ENCODE measurements at places on chromosomes 5 and 9.

- no peak for DNase-seq
These were observed 27.9 kb upstream of the GLRX start for GRCh38 chr5:95850391-95850894.

- no peak for DNase-seq
These were observed 10.2 kb downstream of the CMYA5 start for GRCh38 chr5:79699763-79700400.

DNA sequence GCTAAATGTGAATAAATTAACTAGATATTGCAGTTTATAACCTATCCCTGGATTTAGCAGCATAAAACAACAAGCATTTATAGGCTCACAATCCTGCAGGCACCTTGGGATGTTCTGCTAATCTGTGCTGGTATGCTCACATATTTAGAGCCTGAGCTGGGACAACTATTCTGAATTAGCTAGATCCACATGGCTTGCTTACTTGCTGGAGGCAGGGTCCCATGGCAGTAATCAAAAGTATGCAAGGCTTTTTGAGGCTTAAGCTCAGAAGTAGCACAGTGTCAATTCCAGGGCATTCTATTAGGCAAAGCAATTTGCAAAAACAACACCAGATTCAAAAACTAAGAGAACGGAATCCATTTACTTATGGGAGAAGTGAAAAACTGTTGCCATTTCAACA, 745.0 kb upstream of the ACO1 start:
- DNase-seq, result no peak

GRCh38 chr5:88724201-88724600, 158.8 kb downstream of the MEF2C start:
- no peak for DNase-seq

DNA sequence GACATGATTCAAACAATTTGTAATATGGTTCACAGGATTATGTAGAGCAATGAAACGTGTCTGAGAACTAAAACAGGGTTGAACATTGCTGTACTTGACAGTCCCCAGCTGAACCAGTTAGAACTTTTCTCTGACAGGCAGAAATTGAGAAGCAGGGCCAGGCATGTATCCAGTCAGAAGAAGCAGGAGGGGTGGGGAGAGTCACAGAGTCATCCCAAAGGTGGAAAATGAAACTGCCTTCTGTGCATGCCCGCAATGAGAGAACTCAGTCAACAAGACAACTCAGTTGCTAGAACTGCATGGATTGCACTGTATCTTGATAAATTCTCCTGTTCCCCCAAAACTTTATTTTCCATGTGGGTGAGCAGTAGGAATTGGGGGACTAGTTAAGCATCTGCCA, 72.9 kb upstream of the PRLR start:
- DNase-seq, result no peak

- DNase-seq, result no peak
These were observed 102.0 kb downstream of the GPR21 start for GRCh38 chr9:123135430-123135829.

DNA sequence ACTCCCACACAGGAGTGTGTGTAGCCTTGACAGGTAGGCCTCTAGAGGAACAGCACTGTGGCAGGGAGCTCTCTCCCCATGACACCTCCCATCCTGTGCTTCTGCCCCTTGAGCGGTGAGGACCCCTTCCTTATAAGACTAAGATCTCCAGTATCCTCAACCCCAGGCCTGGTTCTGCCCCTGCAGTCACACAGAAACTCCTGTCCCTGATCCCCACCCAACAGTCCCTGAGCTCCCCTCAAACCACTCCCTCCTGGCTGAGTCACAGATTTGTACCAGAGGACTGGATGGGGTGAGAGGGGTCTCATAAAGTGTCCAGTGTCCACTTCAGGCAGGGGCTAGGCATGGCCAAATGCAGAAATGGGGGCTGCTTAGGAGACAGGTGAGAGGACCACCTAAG, 47.8 kb upstream of the CDKN2AIPNL start:
- DNase-seq, result no peak

GRCh38 chr5:132219981-132220380, 7.7 kb downstream of the P4HA2 start:
- no peak for DNase-seq

DNA sequence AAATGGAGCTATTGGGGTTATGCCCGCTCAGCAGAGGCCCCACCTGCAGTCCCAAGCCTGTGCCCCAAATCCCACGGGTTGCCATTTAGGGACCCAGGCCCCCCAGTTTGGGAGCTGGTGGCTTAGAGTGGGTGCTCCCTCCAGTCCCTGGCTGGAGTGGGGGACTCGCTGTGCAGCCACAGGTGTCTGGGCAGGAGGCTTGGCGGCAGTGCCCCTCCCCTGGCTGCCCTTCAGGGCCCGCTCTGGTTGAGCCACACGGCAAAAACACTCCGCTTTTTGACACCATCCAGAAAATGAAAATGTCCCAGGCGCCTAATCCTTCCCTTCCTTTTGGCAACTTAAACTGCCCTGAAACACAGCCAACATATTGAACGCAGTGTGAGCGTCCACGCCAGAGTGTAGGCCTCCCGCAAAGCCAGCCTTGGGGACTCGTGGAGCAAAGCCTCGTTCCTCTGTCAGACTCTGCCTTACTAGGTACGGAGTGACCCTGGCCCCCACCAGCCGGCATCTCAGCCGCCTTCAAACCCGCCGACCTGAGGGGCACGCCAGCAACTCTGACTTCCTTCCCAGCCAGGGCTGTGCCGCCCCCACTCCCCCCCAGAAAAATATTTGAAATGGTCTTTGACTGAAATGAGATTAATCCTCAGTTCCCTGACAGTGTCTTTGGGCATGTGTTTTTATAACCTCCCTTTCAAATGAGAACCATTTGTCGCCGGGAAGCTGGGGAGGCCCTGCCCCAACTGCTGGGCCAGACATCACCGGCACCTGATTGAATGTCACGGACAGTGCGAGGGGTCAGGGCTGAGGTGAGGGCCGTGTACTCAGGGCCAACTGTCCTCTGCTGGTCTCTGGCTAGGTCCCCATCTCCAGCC, 98.5 kb upstream of the LMX1B start:
- no peak for DNase-seq

DNA sequence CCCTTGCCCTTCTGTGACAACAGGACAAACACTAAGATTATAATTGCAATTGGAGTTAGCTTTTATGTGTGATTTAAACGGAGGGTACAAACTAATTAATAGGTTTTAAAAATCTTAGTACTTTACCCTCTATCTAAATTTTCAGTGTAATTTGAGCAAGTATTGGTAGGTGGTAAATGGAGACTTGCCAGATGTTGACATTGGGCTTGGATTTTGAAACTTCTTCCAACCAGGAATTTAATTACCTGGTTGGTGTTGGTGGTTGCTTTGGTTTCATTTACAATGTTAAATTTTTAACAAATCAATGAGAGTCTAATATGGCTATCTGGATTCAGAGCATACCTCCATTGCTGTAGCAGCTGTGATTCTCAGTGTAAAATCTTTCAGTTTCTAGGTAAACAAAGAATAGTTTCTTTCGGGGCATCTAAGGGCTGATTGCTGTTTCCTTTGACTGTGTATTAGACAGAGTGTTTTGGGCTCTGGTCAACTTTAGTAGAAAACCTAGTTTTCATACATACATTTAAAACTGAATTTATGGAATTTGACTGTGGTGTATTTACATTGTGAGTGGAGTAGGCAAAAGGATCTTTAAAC, 1.9 kb downstream of the DAPK1 start:
- DNase-seq, result no peak

GRCh38 chr9:113853333-113853732, 22.8 kb upstream of the ZNF618 start:
- DNase-seq, result no peak

DNA sequence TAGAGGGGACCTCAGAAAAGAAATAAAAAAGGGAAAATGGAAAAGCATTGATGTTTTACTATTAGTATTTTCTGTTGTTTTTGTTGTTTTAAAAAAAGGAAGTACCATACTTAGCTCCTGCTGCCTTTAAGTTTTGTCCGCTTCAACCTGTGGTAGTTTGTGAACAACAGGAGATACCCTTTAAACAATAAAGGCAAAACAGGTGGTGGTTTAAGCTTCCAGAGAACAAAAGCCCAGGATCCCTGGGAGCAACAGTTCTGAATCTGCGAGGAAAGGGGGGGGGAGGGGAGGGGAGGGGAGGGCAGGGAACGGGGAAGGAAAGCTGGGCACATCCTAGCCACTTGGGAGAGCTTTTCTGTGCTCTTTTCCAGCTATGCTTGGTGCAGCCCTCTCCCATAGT, 2.1 kb upstream of the PSIP1 start:
- no peak for DNase-seq

- DNase-seq, result no peak
These were observed 28.0 kb upstream of the PLIN2 start for GRCh38 chr9:19155106-19155935.

DNA sequence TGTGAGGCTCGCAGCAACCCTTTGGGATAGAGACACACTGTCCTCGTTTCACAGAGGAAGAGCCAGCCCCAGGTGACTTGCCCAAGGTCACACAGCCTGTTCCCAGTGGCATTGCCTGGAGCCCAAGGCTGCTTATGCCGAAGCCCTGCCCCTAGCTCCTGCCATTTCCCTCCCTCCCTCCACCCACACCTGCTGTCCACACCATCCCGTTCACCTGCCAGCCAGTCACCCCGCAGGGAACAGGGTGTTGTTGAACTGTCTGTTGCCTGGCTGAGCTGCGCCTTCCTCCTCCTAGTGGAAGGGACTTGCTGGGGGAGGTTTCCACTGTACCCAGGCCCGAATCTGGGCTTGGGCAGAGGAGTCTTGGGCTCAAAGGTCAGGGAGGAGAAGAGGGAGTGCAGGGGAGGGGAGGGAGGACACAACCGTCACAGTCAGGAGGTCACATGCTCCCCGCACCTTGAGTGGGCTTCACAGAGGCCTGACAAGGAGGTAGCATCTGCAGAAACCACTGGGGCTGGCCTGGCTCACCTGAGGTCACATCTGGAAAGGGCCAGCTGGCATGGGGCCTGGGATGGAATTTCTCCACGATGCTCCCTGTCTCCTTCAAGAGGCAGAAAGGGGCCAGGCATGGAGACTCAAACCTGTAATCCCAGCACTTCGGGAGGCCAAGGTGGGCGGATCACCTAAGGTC, 6.3 kb downstream of the TTC16 start:
- DNase-seq, result no peak

DNA sequence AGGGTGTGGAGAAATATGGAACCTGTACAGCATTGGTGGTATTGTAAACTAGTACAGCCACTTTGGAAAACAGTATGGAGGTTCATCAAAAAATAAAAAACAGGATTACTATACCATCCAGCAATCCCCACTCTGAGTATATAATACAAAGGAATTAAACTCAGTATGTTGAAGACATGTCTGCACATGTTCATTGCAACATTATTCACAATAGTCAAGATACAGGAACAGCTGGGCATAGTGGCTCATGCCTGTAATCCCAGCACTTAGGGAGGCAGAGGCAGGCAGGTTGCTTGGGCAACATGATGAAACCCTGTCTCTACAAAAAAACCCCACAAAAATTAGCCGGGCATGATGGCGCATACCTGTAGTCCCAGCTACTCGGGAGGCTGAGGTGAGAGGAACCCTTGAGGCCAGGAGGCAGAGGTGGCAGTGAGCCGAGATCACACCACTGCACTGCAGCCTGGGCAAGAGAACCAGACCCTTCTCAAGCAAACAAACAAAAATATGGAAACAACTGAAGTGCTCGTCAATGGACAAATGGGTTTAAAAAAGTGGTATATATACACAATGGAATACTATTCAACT, 63.6 kb downstream of the TMEM174 start:
- DNase-seq, result no peak

DNA sequence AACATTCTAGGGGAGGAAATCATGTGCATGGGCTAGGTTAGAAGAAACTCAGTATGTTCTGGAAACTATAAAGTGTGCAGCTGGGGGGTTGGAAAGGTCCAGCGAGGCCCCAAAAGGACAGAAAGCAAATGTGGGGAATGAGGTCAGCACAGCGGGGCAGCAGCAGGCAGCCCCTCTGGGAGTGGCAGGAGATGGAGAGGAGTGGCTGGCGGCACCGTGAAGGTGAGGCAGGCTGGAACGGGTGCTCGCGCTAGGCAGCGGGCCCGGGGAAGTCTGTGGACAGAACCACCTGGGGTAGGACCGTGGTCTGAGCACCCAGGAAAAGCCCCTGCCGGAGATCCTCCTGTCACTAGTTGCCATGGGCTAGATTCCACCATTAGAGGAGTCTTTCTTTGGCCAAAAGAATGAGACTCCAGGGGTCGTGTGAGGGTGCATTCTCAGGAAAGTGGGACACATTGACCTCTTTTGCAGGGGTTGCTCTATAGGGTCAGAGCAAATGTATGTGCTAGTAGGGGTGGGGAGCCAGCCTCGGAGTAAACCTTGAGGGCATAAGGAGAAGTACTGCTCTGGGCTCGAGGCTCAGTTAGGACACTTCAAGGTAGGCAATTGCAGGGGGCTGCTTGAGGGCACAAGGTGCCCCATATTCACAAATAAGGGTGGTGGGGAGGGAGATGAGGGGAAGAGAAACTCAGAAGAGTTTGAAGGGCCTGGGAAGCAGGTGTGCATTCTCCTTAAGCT, 61.2 kb downstream of the IL6ST start:
- no peak for DNase-seq

DNA sequence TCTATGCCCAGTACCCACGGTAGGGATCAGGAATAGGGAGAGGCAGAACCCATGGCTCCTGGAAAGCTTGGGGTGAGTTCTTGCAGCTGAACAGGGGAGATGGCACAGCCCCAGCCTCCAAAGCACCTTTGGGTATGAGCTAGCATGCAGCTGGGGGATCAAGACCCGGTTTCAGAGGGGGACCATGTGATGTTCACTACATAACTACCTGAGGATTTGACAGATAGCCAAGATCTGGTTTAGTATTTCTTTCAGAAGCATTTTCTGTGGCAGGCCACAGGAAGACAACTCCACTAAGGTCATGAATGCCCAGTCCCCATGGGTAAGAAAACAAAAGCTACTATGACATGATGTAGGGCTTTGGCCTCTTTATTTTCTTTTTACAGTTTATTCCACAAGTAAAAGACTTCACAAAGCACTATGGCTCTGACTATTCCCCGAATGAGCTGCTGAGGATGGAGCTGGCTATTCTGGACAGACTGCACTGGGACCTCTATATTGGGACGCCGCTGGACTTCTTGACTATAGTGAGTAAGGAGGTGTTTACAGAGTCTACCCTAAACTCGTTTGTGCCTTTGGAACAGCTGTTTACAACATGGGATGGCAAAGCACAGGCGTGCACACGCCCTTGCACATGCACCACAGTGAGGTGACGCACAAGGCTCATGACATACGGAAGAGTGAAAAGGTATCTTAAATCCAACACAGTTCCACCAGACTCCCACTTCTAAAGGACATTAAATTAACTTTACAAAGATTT, 3.4 kb downstream of the CCNI2 start:
- no peak for DNase-seq

DNA sequence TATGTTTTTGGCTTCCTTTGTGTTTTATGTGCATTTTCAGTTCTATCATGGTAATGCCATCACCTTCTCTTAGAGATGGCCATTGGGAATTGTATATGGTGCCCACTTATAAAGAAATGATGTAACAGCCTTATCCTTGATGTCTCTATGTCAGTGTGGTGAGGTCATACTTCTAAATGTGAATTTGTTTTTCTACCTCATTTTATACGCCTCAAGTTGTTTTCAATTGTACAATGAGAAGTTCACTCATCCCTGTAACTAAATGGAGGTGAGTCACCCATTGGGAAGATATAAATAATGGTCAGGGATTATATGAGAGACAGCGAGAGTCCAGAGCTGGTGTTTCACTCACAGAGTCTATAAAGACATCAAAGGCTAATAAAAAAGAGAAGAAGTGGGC, 402.4 kb downstream of the AGTPBP1 start:
- no peak for DNase-seq

- DNase-seq, result no peak
These were observed 27.5 kb downstream of the CCDC152 start for GRCh38 chr5:42784132-42784531.

- DNase-seq, result peak; percentile 4
These were observed 19.8 kb upstream of the FER start for GRCh38 chr5:108727651-108728565.
